ENCODE measurements at places on chromosomes 1 and 21.
A peak's percentile ranks its signal among the peaks of the same experiment; 100 is the strongest.

DNA sequence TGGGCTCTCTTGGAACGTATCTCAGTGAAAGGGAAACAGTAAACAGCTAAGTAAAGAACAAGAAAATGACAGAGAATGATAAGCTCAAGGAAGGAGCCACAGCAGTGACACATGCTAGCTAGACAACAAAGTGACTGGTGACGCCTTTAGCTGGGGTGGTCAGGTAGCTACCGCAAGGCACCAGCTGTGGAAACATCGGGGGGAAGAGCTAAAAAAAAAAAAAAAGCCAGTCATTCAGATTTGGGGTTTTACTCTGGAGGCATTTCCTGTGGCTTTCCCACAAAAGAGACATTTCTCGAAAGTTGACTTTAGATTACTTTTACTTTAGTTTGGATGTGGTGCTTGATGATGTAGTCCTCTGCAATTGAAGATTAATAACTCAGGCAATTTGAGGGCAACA lies 2.1 kb downstream of the FHAD1 start:
- no peak for DNase-seq

DNA sequence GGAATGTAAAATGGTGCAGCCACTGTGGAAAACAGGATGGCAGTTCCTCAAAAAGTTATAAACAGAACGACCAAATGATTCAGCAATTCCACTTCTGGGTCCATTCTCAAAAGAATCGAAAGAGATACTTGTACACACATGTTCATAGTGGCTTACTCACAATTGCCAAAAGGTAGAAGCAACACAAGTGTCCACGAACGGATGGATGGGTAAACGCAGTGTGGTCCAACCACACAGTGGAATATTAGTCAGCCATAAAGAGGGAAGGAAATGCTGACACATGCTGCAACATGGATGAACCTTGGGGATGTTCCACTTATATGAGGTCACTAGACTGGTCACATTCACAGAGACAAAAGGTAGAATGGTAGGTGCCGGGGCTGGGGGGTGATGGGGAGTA lies 5.3 kb downstream of the KRTAP10-1 start:
- DNase-seq: no peak

GRCh38 chr21:17775431-17776126 lies 43.6 kb downstream of the C21orf91 start:
- DNase-seq: peak; percentile 78

DNA sequence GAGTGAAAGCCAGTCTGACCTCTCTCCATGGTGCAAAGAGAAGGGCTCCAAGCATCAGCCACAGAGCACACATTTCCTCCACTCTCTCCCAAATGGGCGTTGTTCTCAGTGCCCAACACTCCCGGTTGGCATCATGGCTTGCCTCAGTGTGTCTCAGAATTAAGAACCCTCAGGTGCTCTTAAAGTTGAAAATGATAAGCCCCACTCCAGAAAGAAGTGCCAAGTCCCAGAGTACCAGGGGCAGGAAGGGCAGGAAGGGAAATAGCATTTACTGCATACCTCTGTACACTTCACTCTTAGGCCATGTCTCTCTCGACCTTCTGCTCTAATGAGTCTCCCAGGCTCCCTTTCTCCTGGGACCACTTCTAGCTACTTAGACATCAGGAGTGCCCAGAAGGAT lies 15.2 kb upstream of the ARHGEF2 start:
- no peak for DNase-seq

DNA sequence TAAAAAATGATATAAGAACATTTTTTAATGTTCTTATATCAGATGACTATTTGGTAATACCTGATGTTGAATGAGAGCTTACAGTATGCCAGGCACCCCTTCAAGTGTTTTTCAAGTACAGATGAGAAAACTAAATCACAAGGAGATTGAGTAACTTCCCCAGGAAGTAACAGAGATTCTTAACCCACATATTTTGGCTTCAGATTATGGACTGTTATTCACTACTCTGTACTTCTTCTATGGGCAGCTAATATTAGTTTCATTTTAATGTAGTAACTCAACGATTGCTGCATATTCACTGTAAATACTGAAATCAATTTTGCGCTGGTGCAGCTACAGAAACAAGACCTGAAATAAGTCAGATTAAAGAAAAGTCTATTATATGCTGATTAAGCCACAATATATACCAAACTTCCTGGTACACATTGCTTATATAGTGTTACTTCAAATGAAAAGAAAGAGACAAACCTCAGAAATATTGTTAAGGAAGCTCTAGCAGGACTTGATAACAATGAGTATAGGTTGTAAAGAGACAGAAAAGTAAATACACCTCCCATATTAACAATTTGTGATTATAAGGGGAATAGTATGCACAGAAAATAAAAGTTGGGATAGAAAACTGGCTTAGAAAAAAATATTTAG lies 19.7 kb downstream of the DPYD start:
- no peak for DNase-seq

GRCh38 chr1:66331658-66332547 lies 202.1 kb upstream of the SGIP1 start:
- DNase-seq: peak; percentile 21

GRCh38 chr1:186511761-186512637 lies 51.1 kb upstream of the PDC start:
- no peak for DNase-seq

DNA sequence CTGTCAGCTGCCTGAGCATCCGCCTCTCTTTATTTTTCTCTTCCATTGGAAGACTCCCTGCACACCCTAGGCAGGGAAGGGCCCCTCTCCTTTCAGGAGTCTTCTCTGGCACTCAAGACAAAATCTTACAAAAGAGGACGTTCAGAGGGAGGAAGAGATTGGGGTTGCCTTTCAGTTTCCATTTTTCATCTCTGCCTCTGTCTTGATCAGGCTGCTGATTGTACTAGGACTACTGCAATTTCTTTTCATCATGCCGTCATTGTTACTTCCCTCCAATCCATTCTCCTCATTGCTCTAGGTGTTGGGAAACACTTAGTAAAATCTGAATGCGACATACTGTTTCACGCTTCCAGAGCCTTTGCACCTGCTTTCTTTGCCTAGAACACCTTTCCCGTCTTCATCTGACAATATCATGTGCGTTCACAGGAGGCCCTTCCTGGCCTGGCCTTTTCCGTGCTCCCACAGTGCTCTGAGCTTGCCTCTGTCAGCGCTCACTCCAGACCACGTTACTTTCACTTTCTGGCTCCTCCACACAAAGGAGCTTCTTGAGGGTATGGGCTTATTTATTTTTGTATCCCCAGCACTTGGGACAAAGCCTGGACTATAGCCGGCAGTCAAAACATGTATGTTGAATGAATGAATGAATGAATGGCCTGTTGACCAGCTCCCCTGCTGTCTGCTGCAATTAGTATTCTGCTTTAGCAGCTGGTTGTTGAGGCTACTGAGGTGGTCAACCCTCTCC lies 10.9 kb downstream of the LRRC71 start:
- DNase-seq: no peak

- DNase-seq: no peak
Measured at GRCh38 chr1:99252630-99253029, 11.7 kb upstream of the PLPPR4 start.

GRCh38 chr1:196779093-196779492 lies 4.5 kb downstream of the CFHR3 start:
- DNase-seq: no peak

DNA sequence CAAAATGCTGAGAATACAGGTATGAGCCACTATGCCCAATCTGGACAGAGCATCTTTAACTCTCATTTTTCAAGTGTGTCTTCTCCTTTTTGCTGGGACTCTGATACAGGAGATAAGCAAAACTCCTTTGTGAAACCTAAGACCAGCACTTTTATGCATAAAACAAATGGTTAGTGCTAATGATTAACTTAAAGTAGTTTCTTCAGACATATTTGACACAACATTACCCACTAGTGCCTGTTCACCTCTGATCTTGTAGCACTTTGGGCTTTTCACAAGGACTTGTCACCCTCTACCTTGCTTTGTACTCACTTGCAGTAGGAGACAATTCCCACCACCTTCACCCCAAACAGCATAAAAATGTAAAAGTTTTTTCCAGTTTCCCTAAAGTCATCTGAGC lies 216.3 kb downstream of the RGS7 start:
- DNase-seq: no peak

- peak; percentile 52 for DNase-seq
Measured at GRCh38 chr1:39258146-39258924, 53.8 kb downstream of the MACF1 start.

GRCh38 chr1:11531314-11531870 lies 52.4 kb downstream of the DISP3 start:
- no peak for DNase-seq

- peak; percentile 22 for DNase-seq
Measured at GRCh38 chr1:237736372-237737029, 154.2 kb downstream of the ZP4 start.

DNA sequence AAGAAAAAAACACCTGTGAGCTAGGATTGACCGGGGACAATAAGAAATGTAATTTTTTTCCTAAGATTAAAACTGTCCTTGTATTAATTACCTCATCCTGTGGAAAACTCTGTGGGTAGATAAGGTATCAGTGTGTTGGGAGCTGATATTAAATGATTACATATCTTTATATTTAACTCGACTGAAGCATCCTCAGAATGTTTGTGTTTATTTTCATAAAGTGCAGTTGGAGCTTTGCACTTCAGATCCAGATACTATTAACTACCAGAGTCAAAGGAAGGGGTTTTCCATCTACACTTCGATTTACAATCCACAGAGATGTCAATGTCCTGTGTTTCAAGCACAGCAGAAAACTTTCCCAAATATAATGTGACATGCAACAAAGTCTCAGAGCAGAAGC lies 164.5 kb downstream of the NR5A2 start:
- no peak for DNase-seq

- no peak for DNase-seq
Measured at GRCh38 chr1:7482772-7483495, 288.2 kb upstream of the VAMP3 start.

DNA sequence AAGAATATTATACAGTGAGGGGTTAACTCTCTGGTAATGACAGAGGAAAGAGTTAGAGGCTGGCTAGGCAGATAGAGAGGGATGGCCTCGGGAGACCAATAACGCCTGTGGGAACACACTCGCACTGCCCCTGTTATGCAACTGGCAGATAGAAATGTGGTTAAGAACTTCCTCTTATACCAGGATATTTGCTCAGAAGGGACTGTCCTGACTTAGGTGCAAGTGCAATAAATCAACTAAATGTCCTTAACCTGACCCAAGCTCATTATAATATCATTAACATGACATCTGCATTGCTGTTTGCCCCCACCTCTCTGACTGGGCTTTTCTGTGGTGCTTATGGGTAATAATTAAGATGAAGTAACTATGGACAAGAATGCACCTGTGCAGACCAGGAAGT lies 1518.0 kb downstream of the NCAM2 start:
- no peak for DNase-seq

GRCh38 chr1:229410370-229410691 lies 23.6 kb downstream of the ACTA1 start:
- DNase-seq: no peak

- no peak for DNase-seq
Measured at GRCh38 chr1:44587796-44588460, 86.4 kb downstream of the TMEM53 start.

DNA sequence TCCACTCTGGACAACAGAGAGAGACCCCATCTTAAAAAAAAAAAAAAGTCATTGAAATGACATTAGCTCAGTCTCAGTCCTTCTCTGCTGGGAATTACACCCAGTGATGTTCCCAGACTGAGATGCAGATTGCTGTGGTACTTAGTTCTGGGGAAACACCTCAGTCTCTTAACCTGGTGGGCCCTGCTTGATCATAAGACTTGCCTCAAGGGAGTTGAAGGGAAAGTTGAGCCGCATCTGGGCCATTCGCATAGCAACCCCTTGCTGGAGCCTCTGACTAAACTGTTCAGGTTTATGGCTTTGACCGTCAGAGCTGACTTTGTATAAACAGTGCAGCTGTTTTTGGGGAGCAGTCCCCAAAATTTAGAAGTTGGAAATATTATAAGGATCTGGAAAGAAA lies 13.4 kb downstream of the FCRL4 start:
- DNase-seq: no peak

- no peak for DNase-seq
Measured at GRCh38 chr1:38055398-38055797, 8.8 kb upstream of the POU3F1 start.

DNA sequence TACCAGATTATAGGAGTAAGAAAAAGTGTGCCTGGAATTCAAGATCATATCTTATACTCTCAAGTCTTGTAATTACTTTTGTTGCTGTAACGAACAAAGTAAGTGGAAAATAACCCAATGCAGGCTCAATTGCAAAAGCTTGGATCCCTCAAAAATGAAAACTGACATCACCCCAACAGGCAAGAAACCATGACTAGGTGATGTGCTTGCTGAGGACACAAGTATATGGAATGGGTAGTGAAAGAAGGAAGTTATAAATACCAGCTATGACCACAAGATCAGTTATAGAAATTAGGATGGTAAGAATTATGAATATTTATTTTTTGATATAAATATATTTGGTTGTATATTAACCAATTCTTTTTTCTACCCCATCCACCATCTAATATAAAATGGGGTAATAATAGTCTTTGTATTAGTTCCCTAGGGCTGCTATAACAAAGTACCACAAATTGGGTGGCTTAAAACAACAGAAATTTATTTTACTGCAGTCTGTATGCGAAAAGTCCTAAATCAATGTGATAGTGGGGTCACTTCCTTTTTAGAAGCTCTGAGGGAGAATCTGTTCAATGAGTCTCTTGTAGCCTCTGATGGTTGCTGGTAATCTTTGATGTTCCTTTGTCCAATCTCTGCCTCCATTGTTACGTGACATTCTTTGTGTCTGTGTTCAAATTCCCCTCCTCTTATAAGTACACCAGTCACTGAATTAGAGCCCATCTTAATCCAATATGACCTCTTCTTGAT lies 45.0 kb downstream of the DUSP10 start:
- no peak for DNase-seq

DNA sequence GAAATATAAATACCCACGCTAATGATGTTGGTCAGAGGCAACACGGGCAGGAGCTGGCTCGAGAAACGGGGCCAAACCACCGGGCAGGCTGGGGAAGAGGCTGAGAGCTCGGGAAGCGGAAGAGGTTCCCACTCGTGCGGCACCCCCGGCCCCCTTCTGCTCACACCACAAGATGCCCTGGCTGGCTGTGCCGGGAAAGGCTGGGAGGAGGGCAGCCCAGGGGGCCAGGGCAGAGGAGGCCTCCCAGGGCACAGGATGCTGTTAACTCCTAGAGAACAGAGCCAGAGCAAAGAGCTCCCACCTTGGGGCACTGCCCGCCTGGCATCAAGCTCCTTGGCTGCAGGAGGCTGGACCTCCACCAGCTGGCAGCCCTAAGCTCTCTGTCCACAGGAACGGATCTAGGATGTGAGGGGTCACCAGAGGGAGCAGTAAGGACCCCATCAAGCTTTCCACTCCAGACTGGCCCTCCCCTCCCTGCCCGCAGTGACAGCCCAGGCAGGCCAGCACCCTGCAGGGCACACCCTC lies 44.8 kb downstream of the CASZ1 start:
- DNase-seq: no peak

DNA sequence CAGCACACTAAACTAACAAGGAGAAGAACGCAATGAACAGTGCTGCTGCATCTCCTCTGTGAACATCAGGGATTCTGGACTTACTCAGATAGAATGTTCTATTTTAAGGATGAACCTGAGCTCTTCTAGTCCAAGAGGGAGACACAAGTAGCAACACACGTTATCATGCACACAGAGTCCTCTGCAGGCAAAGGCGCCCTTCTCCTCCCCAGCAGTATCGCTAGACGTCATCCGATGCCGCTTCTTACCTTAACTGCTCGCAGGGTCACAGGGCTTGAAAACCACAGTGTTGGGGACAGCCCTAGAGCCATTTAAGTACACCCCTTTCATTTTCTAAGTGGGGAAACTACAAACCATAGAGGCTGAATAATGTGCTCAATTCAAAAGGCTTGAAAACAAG lies 74.5 kb downstream of the HIVEP3 start:
- DNase-seq: no peak
